SK-N-MC (cell line): ENCODE measurements at places on chromosomes 5 and 9.
A peak's percentile ranks its signal among the peaks of the same experiment; 100 is the strongest.

- no peak for DNase-seq
Observed at GRCh38 chr5:33702867-33703266, 188.9 kb downstream of the ADAMTS12 start.

- DNase-seq = no peak
Observed at GRCh38 chr5:176658007-176658599, 10.8 kb downstream of the TSPAN17 start.

DNA sequence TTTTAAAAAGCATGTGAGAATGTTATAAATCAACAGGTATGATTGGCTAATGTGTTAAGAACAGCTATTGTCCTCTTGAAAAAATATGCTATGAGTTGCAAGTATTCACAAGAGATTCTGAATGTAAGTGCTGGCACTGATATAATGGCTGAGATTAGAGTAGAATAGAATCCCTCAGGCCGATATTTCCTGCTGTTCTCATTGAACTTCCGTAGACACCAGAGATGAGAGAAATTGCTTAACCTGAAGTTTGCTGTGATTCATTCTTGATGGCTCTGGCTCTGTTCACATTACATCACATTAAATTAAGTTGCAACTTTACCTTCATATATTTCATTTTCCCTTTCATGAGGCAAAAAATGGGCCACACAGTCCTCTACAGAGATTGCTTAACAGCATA lies 114.5 kb downstream of the BAAT start:
- DNase-seq = no peak

- DNase-seq = peak; percentile 97
Observed at GRCh38 chr5:91384671-91385430, 1.7 kb upstream of the ARRDC3 start.

- DNase-seq = no peak
Observed at GRCh38 chr5:38426490-38426889, 130.0 kb downstream of the LIFR start.

- DNase-seq = no peak
Observed at GRCh38 chr9:35755071-35755470, 995 bp upstream of the MSMP start.

DNA sequence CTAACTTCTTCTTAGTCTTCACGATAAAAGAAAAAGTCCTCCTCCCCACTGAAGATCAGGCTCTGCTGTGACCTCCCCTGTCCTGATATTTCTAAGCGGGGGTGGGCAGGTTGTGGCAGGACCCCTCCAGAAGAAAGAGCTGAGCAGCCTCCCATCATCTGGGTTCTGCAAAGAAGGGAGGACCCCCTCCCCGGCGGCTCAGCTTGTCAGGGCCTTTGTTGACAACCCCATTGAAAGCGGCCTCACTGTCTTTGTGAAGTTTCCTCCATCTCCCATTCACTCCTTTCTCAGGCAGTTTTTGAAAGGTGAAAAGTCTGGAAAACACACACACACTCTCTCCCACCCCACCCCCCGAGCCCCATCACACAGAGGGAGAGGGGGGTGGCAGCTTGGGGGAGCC lies 26.2 kb upstream of the BARHL1 start:
- no peak for DNase-seq

DNA sequence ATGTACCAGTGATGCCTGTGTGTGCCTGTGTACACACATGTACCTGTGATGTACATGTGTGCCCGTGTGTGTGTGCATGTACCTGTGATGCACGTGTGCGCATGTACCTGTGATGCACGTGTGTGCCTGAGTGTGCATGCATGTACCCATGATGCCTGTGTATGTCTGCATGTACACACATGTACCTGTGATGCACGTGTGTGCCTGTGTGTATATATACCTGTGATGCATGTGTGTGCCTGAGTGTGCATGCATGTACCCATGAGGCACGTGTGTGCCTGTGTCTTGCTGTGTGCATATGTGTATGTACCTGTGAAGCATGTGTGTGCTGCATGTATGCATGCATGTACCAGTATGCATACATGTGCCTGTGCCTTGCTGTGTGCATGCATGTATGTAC lies 419.0 kb downstream of the IRX2 start:
- DNase-seq = no peak

DNA sequence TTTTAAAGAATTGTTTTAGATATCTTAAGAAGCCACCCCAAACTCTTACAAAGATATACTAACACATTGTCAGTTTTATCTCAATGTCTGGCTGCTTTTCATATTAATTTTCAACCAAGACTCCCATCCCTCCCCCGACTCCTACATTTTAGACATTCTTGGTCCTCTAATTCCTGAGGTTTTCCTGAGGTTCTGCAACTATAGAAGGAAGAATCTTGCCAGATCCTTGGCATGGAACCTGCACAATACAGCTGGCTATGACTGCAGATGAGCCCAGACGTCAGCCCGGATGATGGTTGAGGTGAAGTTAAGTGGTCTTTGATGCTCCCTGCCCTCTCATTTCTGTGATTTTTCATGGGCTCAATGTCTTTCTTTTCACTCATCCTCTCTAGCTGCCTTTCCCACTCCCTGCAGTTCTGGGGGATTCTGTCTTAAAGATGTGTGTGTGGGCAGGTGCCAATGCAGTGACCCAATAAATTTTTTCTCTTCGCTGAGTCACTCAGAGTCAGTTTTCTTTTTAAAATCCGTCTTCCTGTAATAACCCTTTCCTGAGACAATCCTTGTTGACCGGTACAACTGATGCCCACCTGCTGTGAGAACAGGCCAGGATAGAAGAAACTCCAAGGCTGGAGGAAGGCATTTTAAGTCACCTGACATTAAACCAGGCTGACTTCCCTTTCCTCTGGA lies 237.8 kb upstream of the GAS1 start:
- DNase-seq = no peak

DNA sequence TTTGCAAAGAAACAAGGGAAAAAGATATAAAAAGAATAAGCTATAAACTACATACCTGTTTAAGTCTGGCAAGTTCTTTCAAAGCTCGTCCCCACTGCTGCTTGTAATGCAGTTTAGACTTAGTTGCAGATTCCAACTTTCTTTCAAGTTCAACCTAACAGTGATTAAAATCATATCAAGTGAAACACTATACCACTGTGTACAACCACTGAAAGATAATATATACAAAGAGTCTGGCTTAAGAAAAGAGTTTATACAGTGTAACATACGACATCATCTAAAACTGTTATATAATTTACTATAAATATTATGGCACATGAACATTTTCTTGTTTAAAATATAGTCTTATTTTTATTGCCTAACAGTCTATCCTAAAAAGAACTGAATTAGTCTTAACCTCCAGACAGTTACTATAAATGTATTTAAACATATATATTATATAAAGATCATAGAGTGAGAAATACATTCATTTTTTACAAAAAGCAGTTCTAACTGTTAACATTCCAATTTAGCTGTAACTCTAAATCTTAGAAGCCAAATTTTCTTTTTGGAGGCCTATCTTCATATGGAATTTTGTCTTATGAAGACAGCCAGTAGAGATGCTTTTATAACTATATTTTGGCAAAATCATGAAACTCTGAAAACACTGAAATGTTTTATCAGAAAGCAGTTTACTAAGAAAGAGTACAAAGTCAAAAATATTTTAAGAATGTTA lies 58.6 kb downstream of the CEP120 start:
- DNase-seq = no peak

DNA sequence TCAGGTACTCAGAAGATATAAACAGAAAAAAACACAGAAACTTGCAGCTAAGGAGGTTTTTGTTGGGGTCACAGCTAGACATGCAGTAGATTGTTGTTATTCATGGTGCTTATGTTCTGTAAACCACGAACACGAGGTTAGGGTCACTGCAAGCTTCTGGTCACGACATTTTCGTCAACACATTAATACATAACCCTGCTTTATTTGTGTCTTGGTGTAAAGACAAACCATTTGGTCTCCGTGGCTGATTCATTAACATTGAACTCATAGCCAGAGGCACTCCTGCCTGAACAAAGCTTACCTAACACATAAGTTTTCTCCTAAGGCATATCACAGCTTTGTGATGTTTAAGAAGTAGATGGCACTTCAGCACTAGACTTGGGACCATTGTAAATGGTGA lies 16.9 kb downstream of the TEK start:
- no peak for DNase-seq

- DNase-seq = no peak
Observed at GRCh38 chr9:98094851-98095250, 24.2 kb downstream of the TRIM14 start.

GRCh38 chr9:86200599-86201162 lies 58.8 kb downstream of the C9orf153 start:
- no peak for DNase-seq

DNA sequence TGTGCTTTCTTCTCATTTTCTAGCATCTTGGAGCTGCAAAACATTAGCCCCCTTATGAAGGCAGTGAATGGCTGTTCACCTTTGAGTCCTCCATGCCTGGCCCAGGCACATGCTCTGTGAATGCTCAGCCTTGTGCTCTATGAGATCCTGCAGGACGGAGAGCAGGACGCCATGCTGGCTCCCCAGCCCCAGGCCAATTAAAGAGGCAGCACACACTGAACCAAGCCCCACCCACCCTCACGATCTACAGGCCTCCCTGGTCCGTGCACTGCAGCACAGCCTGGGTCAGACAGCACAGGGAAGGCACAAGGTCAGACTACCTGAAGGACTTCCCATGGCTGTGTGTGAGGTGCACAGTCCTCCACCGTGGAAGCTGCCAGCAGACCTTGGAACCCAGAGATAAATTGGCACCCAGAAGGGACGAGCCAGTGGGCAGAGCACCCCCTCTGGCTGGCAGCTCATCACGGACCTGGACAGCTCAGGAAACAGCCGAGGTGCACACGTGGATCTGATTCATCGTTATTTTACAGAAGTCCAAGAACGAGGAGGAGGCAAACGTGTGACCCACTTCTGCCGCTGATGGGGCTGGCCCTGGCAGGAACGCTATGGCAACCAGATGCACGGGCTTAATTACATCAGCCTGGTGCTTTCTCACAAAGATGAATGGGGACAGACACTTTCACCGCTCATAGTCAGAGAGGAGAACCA lies 59.5 kb downstream of the OLFM1 start:
- DNase-seq = no peak

DNA sequence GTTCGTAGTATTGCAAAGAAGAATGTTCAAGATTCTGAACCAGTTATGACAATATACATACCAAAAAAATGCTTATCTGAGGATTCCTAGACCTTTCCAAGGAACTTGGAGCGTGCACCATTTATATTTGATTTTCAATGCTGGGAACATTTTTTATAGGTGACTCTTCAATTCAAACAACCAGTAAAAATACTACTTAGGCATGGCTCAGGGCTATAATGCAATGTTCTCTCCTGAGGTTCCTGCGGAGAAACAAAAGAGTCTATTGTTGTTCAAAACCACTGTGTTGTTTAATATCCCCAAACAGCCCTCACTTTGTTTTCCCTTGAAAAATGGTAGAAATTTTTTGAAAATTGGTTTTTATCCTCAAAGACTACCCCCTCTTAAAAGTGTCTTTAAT lies 335.7 kb upstream of the IZUMO3 start:
- no peak for DNase-seq
